ENCODE measurements at places on chromosomes 2 and 18.
A peak's percentile ranks its signal among the peaks of the same experiment; 100 is the strongest.

- H3K4me3 ChIP-seq: peak overlapping the region; percentile 63
- H3K36me3 ChIP-seq: peaks cover 82% of the 10 kb centered on the region
- peaks cover 72% of the 10 kb centered on the region for H3K4me1 ChIP-seq
- peak; percentile 63 for DNase-seq
- no peaks in the 10 kb centered on the region for H3K27me3 ChIP-seq
Observed at GRCh38 chr2:230347659-230348305, 20.8 kb downstream of the SP140L start.

DNA sequence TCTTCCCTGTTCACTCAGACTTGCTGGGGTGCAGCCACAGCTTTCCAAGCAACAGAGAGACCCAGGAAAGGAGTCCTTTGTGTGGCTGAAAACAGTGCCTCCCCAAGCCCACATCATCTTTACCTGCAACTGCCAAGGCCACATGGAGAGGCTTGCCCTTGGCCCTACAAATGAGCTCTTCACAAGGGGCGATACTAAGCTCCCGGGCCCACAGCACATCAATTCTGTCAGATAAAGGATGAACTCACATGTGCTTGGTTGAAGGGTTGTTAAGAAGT is 42.3 kb upstream of the SH3RF3 start:
- H3K36me3 ChIP-seq: no peaks in the 10 kb centered on the region
- H3K4me3 ChIP-seq: no peak overlapping the region
- DNase-seq: no peak
- H3K4me1 ChIP-seq: no peaks in the 10 kb centered on the region

DNA sequence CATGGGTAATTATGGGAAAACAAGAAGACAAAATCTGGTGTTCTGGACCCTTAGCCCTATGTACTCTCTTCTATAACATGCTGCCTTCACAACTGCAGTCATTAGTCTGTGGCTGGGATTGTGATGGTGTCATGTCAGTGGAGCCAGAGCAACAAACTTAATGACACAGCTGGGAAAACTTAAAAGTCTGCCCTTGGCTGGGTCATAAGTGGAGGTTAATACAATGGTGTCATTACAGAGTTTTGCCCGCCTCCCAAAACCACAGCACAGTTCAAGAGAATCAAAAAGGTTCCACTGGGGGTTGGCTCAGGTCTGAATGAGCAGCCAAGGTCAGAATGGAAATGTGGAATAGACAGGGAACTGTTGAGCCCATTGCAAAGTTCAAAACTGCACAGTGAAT is 455.7 kb upstream of the PIK3C3 start:
- no peak overlapping the region for H3K4me3 ChIP-seq
- no peaks in the 10 kb centered on the region for H3K4me1 ChIP-seq
- H3K27ac ChIP-seq: no peak overlapping the region
- H3K27me3 ChIP-seq: no peaks in the 10 kb centered on the region
- H3K36me3 ChIP-seq: no peaks in the 10 kb centered on the region

GRCh38 chr2:106192752-106193689 is 1.1 kb downstream of the UXS1 start:
- peaks cover 52% of the 10 kb centered on the region for H3K4me1 ChIP-seq
- peaks cover 36% of the 10 kb centered on the region for H3K36me3 ChIP-seq
- peak overlapping the region; percentile 58 for H3K27ac ChIP-seq

DNA sequence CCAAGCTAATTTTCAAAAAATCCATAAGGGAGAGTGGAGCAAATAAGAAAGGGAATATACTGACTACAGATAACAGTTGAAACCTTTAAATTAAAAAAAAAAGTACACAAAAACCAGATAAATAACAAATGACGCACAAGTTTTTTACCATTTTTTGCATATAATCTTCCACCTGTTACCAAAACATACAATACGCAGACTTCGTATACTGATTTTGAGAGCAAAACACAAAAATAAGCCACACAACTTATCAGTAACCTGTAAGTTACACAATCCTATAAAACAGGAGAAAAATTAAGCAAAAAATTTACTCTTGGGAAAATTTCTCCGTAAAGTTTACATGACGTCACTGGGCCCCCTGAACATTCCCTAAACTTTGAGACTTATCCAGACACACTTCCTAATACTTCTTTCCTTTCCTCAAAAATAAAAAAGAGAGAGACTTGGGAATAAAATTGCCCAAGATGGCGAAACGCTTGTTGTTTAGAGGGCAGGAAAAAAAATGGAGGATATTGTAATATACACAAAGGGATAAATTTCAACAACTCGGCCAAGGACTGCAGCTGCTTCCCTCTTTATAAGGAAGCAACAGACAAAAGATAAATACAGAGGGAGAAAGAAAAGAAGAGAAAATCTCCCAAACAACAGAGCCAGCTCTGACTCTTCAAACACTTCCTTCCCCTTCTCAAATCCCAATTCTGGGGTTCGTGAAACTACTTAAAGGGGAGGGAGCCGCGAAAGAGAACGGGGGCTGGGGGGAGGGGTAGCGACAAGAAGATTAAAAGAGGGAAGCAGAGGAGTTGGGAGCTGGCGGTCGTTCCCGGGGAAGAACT is 1.6 kb downstream of the BAZ2B start:
- H3K27me3 ChIP-seq: peaks cover 24% of the 10 kb centered on the region
- no peak overlapping the region for H3K27ac ChIP-seq
- no peak for DNase-seq
- H3K4me3 ChIP-seq: peak overlapping the region; percentile 75

- no peak overlapping the region for H3K27ac ChIP-seq
- H3K27me3 ChIP-seq: peaks cover 7% of the 10 kb centered on the region
- no peak overlapping the region for H3K4me3 ChIP-seq
- no peaks in the 10 kb centered on the region for H3K4me1 ChIP-seq
- H3K36me3 ChIP-seq: no peaks in the 10 kb centered on the region
- no peak for DNase-seq
Observed at GRCh38 chr2:224333726-224334482, 68.0 kb downstream of the FAM124B start.

GRCh38 chr2:18273205-18273604 is 287.2 kb downstream of the RDH14 start:
- H3K36me3 ChIP-seq: no peaks in the 10 kb centered on the region
- no peak overlapping the region for H3K4me3 ChIP-seq
- H3K27ac ChIP-seq: no peak overlapping the region
- H3K4me1 ChIP-seq: no peaks in the 10 kb centered on the region
- no peaks in the 10 kb centered on the region for H3K27me3 ChIP-seq

DNA sequence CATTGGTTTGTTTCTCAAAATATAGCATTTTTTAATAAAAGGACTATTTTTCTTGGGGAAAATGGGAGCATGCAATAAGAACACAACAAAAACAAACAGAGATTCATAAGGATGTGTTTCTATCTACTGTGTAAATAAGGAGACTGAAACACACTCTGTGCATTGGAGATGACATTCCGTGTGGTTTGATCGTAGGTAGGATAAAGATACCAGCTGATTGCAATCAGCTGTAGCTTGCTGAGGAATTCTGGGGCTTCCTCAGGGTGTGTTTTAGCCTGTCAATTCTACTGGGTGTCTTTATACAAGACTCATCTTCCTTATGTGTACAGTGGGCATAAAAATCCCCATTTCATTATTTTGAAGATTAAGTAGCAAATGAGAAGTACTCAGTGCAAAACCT is 591.6 kb downstream of the DSC3 start:
- no peak for DNase-seq
- H3K27me3 ChIP-seq: no peaks in the 10 kb centered on the region
- no peak overlapping the region for H3K27ac ChIP-seq
- H3K36me3 ChIP-seq: no peaks in the 10 kb centered on the region

DNA sequence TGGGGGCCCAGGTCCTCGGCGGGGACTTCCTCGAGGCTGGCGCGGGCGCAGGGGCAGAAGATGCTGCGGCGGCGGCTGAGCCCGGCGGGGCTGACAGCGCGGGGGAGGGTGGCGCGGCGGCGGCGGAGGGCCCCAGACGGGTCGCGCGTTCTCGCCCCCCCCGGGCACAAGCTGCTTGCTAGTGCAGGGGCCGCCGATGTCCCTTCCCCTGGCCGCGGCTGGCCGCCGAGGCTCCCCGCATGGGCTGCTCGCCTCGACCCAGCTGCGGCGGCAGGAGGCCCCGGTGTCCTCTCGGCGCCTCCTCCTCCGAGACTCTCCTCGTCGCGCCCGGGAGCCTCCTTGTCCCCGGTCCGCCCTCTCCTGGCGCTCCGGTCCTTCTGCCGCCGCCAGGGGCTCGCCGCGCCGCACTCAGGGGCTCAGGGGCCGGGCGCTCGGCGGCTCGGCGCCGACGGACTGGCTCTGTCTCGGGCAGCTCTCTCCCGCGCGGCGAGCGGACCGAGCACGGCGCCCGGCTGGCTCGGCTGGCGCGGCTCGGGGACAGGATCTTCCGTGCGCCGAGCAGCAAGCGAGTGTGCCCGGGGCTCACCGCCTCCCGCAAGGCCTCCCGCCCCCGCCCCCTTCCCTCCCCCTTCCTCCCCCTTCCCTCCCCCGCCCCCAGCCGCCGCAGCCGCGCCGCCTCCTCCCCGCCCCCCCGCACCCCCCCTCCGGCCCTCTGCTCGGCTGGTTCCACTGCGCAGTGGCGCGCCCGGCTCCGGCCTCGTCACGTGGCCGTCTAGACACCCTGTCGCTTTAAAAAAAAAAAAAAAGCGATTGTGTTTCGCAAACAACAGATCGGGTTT is 902 bp upstream of the SMAD7 start:
- H3K27me3 ChIP-seq: no peaks in the 10 kb centered on the region
- peaks cover 47% of the 10 kb centered on the region for H3K4me1 ChIP-seq
- peaks cover 29% of the 10 kb centered on the region for H3K36me3 ChIP-seq
- H3K4me3 ChIP-seq: peak overlapping the region; percentile 81

- H3K27ac ChIP-seq: no peak overlapping the region
- H3K4me1 ChIP-seq: no peaks in the 10 kb centered on the region
- H3K36me3 ChIP-seq: no peaks in the 10 kb centered on the region
- DNase-seq: no peak
Observed at GRCh38 chr2:71961289-71962027, 186.2 kb downstream of the CYP26B1 start.

- H3K27ac ChIP-seq: no peak overlapping the region
- no peaks in the 10 kb centered on the region for H3K36me3 ChIP-seq
- peaks cover 14% of the 10 kb centered on the region for H3K27me3 ChIP-seq
- no peak overlapping the region for H3K4me3 ChIP-seq
Observed at GRCh38 chr2:219273937-219274336, 5.2 kb upstream of the DNAJB2 start.

DNA sequence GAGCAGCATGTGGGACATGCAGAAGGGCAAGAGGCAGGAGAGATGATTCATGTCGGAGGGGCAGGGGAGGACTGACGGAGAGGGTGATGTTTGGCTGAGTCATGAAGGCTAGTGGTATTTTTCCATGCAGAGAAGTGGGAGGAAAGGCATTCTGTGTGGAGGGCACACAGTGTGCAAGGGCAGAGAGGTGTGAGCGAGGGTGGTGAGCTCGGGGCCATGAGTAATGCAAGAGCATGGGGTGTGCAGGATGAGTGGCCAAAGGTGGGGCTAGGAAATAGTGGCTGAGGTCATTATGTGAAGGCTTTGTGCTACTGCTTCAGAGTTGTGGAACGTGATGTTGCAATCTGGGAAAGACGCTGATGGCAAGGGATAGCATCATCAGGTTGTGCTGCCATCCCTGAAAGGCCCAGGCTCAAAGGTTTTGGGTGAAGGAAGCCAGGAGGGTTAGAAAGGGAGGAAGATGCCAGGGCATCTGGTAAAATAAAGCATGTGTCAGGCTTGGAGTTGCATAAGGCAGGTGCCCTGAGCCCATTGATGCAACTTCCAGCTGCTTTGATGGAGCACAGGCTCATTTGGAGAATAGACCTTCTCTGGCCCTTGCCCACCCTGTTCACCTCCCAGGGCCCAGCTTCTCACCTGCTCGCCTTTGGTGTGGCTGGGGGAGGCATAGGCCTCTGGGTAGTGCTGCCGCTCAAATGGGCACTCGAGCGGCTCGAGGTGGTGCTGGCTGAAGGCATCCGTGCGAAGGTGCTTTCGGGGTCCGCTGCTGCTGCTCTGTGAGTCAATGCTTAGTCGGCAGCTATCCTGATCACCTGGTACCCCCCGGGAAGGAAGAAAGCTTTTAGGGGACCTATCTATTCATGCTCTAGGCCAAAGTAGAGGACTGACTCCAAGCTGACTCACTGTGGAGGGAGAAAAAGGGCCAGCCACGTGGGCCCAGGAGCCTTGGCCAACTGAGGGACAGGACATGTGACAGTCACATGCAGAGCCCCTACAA is 37.5 kb downstream of the PAX8 start:
- H3K4me3 ChIP-seq: no peak overlapping the region
- peak overlapping the region; percentile 53 for H3K27ac ChIP-seq
- peaks cover 34% of the 10 kb centered on the region for H3K36me3 ChIP-seq
- H3K4me1 ChIP-seq: peaks cover 41% of the 10 kb centered on the region
- DNase-seq: peak; percentile 29

GRCh38 chr18:59835605-59836379 is 64.0 kb upstream of the PMAIP1 start:
- DNase-seq: no peak
- H3K36me3 ChIP-seq: no peaks in the 10 kb centered on the region
- H3K4me1 ChIP-seq: peaks cover 11% of the 10 kb centered on the region
- H3K4me3 ChIP-seq: no peak overlapping the region
- H3K27me3 ChIP-seq: peaks cover 11% of the 10 kb centered on the region

GRCh38 chr2:8472545-8473323 is 209.1 kb upstream of the ID2 start:
- peaks cover 52% of the 10 kb centered on the region for H3K36me3 ChIP-seq
- peak overlapping the region; percentile 11 for H3K4me3 ChIP-seq
- H3K27ac ChIP-seq: peak overlapping the region; percentile 92
- no peaks in the 10 kb centered on the region for H3K27me3 ChIP-seq
- peaks cover 84% of the 10 kb centered on the region for H3K4me1 ChIP-seq

- peaks cover 68% of the 10 kb centered on the region for H3K36me3 ChIP-seq
- H3K27ac ChIP-seq: no peak overlapping the region
- H3K4me3 ChIP-seq: no peak overlapping the region
Observed at GRCh38 chr18:63141778-63142176, 177.8 kb downstream of the BCL2 start.

GRCh38 chr18:44938720-44939665 is 258.3 kb downstream of the SETBP1 start:
- no peak overlapping the region for H3K4me3 ChIP-seq
- no peak overlapping the region for H3K27ac ChIP-seq
- no peak for DNase-seq
- no peaks in the 10 kb centered on the region for H3K36me3 ChIP-seq
- no peaks in the 10 kb centered on the region for H3K4me1 ChIP-seq

DNA sequence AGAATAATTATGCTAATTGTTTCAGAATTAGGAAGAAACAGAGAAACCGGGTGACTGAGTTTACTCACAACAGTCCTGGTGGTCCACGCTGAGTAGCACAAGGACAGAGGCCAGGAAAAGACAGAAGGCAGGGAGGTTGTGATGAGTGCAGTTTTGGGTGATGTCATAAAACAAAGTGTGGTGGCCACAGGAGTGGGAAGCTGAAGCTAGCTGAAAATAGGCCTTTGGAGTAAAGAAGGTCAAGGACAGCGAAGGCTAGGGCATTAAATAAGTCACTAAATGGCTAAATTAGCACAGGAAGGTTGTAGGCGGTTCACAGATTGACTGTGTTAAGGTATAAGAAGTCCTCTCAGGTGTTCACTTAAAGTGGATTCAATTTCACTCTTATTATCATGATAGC is 120.9 kb upstream of the TTN start:
- H3K27me3 ChIP-seq: peaks cover 2% of the 10 kb centered on the region
- H3K4me3 ChIP-seq: no peak overlapping the region
- no peak overlapping the region for H3K27ac ChIP-seq
- DNase-seq: no peak
- H3K36me3 ChIP-seq: no peaks in the 10 kb centered on the region

GRCh38 chr18:49698525-49699025 is 114.8 kb downstream of the ACAA2 start:
- no peak overlapping the region for H3K27ac ChIP-seq
- H3K4me3 ChIP-seq: no peak overlapping the region
- H3K36me3 ChIP-seq: no peaks in the 10 kb centered on the region
- H3K27me3 ChIP-seq: peaks cover 12% of the 10 kb centered on the region
- DNase-seq: no peak

- peaks cover 68% of the 10 kb centered on the region for H3K4me1 ChIP-seq
- peak overlapping the region; percentile 96 for H3K27ac ChIP-seq
- no peak for DNase-seq
- H3K36me3 ChIP-seq: peaks cover 6% of the 10 kb centered on the region
Observed at GRCh38 chr2:28619213-28620196, 123.6 kb downstream of the PLB1 start.

Measured in activated CD4-positive, alpha-beta memory T cell treated with anti-CD3 and anti-CD28 coated beads, Interleukin-2, amount 10 ng/mL, durations not matched to agents 7 days and 5 days (primary cell).